ENCODE measurements at places on chromosomes 12 and 14.

GRCh38 chr12:89260841-89261637 lies 91.3 kb downstream of the DUSP6 start:
- no peak for DNase-seq

DNA sequence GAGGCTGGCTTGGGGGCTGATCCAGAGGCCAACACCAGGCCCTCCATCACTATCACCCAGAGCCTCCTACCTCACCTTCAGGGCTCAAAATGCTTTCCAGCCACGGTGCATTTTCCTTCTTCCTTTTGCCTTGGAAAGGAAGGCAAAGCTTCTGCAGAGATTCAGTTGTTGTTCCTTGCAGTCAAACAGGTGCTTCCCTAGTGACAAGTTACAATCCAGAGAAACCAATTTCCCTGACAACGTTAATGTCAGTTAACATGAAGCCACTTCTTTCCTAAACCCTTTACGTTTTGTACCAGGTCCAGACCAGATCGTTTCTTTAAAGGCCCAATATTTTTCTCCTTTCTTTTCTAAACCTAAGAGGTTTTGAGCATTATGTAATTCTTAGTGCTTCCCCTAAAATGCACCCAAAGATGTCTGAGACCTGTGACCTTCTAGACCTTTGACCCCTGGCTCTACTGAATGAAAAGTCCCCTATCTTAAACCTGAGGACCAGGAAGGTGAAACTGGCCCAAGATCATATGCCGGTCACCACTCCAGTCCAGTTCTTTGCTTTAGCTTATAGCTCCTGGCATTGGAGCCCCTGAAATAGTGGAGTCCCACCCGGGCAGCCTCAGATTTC lies 211.5 kb downstream of the SLC41A2 start:
- no peak for DNase-seq

DNA sequence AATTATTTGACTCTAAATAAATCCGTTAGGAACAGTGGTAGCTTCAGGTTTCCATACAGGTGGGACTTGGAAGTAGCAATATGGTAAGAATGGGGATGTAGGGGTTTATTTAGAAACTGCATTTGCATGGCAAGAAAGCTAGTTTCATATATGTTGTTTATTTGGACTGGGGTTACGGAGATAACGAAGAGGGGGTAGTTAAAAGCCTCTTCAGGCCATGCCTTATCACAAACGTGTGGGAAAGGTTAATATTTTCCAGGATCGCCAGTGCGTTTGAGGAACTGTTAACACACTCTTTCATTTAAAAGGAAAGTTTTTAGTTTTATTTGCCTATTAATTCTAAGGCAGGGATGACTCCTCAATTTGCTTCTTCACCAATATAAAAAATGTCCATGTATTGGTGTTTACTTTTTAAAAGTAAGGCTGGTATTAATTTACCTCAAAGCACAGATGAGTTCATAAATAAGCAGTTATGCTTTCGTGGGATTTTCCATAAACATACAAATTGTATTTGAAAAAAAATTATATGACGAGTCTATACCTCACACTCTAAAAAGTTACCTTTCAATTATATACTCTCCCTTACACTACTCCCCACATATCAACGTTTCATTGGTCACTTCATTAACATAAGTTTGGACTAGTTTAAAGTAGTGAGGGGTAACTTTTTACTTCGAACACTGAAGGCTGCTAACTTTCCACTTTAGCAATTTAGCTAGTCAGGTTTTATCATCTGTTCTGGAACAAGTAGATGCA lies 814 bp downstream of the RAB2B start:
- no peak for DNase-seq

DNA sequence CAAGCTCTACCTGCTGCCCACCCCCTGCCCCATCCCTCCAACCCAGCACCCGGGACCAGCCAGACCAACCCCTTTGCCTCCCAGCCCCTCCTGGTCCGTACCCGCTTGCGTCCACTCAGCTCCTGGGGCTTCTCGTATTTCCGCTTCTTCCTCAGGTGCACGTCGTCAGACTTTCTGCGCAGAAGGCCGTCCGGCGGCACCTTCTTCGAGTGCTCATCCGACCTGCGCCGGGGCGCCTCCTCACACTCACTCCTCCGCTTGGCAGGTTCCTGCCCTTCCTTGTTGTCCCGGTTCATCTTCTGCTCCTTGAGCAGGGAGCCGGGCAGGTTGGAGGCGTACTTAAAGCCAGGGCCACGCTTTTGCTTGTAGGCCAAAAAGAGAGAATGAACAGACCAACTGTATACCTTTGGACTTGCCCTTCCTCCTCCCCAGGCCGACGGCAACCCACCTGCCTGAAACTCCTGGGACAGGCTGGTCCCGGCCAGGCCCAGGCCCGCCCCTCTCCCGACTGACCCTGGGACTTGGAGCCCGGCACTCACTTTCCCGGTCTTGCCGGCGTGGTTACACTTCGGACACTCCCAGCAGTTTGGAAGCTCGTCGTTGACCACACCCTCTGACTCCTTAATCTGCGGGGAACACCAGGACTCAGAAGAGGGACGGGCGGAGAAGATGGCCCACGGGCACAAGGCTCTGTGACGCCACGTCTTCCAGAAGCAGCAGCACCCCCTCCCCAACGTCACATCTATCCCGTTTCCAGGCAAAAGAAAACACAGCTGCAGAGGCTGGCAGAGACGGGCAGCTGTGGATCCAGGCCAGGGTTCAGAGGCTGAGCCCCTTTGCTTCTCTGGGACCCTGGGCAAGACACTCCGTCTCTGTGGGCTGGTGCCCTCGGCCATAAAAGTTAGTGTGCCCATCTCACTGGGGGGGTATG lies 44.3 kb downstream of the RNF34 start:
- no peak for DNase-seq

DNA sequence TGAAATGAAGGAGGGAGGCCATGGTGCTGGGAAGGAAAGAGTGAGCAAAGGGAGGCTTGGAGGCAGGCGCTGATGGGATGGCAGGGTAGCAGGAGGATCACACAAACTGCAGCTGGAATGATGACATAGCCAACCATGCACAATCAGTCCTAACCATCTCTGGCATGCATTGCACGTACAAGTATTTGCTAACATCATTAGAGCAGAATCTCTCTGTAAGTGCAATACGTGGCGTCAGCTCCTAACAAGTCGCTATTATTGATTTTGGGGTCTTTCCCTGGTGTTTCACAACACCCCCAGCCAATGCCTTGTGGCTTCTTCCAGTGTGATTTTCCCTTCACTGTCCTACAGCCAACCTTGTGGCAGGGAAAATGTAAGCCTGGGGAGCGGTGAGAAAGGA lies 18.5 kb downstream of the BDKRB1 start:
- no peak for DNase-seq

DNA sequence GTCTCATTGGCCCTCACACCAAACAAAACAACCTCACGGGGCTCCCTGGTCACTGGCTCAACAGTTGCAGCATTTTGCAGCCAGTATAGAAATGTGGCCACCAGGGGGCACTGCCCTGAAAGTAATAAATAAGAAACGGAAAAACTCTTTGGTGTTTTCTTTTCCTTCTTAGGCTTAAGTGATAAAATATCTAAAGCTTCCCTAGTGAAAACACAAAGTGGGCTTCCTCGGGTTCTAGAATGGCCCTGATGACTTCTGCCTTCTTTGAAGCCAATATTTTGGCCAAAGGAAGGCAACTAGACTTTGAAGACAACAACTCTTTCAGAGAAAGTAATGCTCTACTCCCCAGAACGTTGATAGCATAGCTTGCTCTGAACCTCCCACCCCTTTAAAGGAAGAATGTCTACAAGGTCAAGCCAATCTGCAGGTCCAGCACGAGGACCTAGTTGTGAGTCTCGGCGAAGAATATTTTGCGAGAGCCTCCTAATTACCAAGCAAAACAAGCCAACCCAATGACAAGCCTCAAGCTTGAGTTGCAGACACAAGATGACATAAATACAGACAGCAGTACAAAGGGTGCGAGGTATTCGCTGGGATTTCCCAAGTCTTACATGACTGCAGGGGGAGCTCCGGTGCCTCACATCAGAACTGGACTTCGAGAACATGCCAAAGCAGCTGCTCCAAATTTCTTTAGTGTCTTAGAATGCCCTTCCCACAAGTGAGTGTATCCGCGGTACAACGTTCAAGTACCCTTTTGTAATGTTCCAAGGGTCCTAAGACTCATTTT lies 2.6 kb downstream of the ITPK1 start:
- DNase-seq = peak; percentile 84

- no peak for DNase-seq
These were observed 22.2 kb downstream of the DUSP16 start for GRCh38 chr12:12540261-12541013.
